CD8-positive, alpha-beta memory T cell (primary cell): ENCODE measurements at places on chromosomes 4 and X. TPM values are rescaled to one million over a fixed set of nuclear protein-coding genes. Genes with fewer than 3 reads are reported as not detected.

DNA sequence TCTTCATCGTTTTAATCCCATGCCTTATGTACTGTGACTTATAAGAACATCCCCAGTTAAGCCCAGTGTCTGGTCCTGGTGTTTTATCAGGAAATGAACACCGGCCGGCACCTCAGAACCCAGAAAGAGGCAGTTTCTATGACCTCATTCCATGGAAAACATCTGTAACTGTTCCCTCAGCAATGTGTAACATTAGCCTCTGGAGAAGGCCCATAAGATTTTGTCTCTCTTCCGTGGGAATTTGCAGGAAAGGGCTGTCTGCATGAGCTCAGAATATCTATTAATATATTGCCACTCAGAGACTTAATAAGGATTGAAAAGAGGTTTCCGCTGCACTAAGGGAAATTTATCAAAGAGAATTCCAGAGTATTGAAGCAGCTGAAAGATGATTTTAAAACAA lies 3.1 kb upstream of the TCEANC start:
- no peaks in the 10 kb centered on the region for H3K27me3 ChIP-seq
- H3K27ac ChIP-seq = no peak overlapping the region
- H3K4me1 ChIP-seq = peaks cover 18% of the 10 kb centered on the region

- no peaks in the 10 kb centered on the region for H3K4me1 ChIP-seq
- no peak for DNase-seq
- H3K36me3 ChIP-seq = no peaks in the 10 kb centered on the region
- no peaks in the 10 kb centered on the region for H3K27me3 ChIP-seq
Observed at GRCh38 chrX:127552571-127552970, 499.6 kb downstream of the ACTRT1 start.

GRCh38 chr4:91288702-91289311 lies 1015.0 kb upstream of the GRID2 start:
- H3K27ac ChIP-seq = no peak overlapping the region
- H3K27me3 ChIP-seq = no peaks in the 10 kb centered on the region
- no peak for DNase-seq
- no peaks in the 10 kb centered on the region for H3K36me3 ChIP-seq

DNA sequence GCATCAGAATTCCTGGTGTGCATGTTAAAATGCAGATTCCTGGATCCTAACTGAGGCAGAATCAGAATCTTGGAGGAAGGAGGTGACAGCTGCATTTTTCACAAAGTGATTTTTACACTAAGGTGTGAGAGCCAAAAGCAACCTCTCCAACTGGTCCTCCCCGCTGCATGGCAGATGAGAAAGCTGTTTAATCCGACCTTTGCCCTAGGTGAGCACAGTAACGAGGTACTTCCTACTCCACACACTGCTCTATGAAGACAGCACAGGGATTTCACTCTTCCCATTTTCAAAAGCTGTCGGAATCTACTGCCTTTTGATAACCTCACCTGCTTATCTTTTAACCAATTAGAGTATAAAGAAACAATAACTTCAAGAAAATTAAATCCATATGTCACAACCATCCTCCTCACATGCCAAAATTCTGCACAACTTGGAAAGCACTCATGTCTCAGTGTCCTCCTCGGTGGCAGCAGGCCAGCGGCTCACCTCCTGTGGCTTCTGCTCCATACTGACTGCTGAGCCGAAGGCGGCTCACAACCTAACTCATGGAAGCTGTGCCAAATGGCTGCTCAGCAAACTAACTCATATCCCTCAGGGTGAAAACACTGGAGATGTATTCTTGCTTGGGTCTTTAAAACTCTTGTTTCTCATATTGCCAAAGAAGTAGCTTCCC lies 3.6 kb downstream of the CASP6 start:
- no peak overlapping the region for H3K27ac ChIP-seq
- H3K27me3 ChIP-seq = no peaks in the 10 kb centered on the region
- H3K4me1 ChIP-seq = peaks cover 24% of the 10 kb centered on the region
- DNase-seq = no peak
- H3K36me3 ChIP-seq = peaks cover 4% of the 10 kb centered on the region

OPRPN gene
- total RNA-seq = not detected

LARP1B gene
- total RNA-seq = 22.0 TPM
